H7 (cell line): ENCODE measurements at places on chromosomes 4 and X. TPM values are rescaled to one million over a fixed set of nuclear protein-coding genes. Genes with fewer than 3 reads are reported as not detected.

- DNase-seq, result no peak
These were observed 91.8 kb downstream of the PDE5A start for GRCh38 chr4:119536572-119537528.

GRCh38 chr4:98341309-98341708, 80.1 kb downstream of the RAP1GDS1 start:
- DNase-seq, result no peak

DNA sequence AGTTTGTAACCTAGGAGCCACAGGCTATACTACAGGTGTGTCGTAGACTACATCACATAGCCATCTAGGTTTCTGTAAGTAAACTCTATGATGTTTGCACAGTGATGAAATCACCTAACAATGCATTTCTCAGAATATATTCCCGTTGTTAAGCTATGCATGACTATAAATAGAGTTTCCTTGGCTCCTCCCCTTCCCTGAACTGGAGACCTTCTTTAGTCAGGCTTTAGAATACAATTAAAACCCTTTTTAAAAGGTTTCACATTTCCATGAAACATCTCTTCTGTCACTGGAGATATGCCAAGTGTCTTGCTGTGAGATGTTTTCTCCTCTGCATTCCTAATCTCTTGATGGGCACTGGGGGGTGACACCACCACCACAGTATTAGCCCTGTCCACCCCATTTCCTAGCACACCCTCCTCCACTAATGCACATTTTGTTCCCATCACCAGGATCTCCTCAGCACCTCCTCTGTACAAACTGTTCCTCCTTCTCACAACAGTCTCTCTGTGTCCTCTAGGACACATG, 334.6 kb upstream of the CPEB2 start:
- DNase-seq, result no peak

- DNase-seq, result no peak
These were observed 173.3 kb downstream of the MID1IP1 start for GRCh38 chrX:38974542-38974941.

GRCh38 chrX:45198706-45199105, 2.0 kb downstream of the DIPK2B start:
- no peak for DNase-seq

GRCh38 chrX:3450881-3451570, 104.6 kb upstream of the MXRA5 start:
- no peak for DNase-seq

- no peak for DNase-seq
These were observed 361 bp downstream of the QDPR start for GRCh38 chr4:17511509-17511949.

- DNase-seq, result peak; percentile 74
These were observed 2.0 kb downstream of the DOK7 start for GRCh38 chr4:3464911-3465697.

DNA sequence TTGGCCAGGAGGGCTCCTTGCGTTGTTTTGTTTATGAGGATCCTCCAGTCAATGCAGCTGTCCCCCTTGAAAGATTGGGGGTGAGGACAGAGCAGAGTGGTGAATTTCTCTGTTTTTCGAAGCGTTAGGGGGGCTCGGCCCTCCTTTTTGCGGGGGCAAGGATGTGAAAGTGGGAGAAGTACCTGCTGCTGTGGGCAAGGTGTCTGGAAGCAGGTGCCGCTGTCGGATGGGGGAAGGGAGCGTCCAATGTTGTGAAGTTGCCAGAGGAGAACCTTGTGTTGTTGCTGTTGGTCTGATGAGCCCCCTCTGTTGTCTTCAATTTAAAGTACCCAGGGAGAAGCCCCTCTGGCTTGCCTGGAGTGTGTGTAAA, 613 bp downstream of the GLRB start:
- DNase-seq, result peak; percentile 32

DNA sequence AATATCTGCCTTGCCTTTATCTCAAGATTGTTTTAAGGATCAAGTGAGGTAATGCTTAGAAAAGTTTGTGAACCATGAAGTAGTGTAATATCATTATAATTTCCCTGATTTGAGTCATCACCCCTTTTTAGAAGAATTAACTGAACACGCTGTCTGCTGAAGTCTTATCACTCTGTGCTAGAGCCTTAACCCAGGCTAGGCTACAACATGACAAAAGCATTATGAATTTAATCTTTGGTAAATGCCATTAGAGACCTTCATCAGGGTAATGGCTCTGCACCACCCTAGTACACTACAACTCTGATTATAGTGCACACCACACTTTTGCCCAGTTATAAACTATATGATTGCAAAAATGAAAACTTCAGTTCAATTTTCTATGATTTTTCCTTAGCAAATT, 118.3 kb downstream of the ADGRL3 start:
- no peak for DNase-seq

DNA sequence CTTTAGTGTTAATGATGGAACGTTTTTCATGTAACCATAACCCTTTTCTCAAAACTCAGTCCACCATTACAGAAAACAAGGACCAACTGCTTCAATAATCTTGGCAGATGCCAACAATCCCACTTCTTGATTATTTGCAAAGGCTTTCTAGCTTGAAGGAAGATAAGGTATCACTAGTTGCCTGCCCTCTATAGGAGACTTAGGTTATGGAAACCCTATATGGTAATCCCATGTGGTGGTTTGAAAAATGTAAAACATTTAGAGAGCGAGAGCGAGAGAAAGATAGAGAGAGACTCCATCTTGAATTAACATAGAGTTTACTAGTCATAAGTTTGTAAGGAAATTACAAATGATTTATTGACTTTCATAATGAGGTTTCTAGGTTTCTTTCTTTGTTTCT, 1627.5 kb upstream of the TENM3 start:
- no peak for DNase-seq

DNA sequence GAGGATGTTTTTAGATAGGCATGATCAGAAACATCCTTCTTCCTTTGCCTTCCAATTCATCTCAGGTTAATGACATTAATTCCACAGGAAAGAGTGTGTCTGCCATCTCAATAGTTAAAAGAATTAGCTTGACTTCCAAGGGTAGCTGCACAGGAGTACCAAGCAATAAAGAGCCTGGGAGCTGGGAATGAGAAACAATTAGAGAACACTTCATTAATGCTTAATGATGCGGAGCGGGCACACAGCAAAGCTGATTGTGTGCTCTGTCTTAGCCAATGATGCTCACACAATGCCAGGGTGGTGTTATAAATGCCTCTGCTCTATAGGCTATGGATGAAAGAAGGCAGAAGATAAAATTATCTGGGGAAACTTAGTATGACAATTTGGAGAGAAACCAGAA, 1052.5 kb upstream of the LCORL start:
- no peak for DNase-seq

GRCh38 chr4:105236916-105237311, 90.2 kb downstream of the TET2 start:
- DNase-seq, result no peak

- no peak for DNase-seq
These were observed 111.8 kb upstream of the STIM2 start for GRCh38 chr4:26748811-26749210.

DNA sequence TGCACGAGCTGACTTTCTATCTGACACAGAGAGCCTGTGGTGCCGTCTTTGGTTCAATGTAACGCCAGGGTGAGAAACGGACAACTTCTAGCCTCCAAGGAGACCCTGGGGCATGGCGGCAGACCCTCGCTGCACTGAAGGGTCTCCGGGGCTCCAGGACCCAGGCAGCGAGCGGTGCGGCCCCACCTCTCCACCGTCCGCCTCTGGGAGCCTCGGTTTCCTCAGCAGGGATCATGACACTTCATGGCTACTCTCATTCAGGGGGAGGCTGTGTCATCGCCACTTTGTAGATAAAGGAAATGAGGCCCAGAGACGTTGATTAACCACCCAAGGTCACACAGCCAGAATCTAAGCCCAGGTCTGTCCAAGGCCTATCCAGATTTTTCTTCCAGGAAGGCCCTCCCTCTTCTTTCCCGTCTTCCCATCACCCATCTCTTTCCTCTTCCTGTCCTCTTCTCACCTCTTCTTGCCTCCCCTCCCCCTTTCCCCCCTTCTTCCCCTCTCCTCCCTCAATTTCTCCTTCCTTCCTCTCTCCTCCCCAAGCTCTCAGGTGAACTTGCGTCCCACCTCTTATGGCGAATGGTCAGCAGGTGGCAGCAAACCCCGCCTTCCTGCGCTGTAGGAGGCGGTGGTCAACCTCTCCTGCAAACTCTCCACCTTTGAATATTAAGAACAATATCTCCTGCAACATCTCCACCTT, 69.3 kb upstream of the HMX1 start:
- peak; percentile 52 for DNase-seq

DNA sequence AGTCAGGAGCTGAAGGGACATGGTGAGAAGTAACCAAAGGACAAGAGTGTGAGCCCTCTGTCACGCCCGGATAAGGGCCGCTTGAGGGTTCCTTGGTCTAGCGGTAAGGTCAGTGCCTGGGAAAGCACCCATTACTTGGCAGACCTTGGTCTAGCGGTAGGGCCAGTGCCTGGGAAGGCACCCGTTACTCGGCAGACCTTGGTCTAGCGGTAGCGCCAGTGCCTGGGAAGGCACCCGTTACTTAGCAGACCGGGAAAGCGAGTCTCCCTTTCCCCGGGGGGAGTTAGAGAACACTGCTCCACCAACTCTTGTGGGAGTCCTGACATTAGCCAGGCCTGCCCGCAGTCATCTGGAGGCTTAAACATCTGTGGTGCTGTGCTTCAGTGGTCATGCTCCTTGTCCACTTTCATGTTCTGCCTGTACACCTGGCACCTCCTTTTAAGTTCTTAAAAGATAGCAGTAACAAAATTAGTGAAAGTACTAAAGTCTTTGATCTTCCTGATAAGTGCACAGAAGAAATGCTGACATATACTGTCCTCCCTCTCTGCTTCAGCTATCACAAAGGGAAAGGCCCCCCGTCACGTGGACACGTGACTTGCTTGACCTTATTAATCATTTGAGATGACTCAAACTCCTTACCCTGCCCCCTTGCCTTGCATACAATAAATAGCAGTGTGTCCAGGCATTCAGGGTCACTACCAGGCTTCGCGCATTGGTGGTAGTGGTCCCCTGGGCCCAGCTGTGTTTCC, 9.3 kb upstream of the SEC24B start:
- DNase-seq, result no peak

DNA sequence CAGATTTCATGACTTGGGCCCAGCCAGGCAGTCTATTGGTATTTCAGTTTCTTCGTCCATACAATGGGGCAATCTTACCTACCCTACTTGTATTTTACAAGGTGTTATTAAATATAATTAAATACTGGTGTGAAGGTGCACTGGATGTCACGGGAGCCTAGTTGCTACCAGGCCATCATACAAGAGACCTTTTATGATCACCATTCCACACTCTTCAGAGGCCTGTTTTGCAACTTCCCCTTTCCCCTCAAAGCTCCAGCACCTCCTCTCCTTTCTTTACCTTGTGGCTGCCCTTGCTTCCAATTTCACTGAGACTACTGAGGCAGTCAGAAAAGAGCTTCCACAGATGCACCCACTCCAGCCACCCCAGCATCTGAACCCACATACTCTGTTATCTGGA, 93.8 kb upstream of the HELT start:
- DNase-seq, result no peak

DNA sequence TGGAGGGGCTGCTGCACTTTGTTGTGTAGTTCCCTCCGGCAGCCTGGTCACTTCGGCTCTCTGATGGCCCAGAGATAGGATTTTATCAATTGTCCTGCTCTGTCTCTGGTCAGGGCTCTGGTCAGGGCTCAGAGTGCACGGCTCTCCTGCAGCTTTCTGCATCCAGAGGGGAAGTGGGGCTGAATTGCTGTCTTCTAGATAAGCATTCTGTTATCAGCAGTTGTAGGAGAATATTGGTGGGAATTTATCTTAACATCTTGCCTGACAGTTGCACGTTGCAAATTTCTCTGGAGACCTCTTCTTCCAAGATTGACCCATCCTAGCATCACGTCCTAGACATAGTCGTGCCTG, 62.8 kb downstream of the FAM193A start:
- DNase-seq, result no peak

DNA sequence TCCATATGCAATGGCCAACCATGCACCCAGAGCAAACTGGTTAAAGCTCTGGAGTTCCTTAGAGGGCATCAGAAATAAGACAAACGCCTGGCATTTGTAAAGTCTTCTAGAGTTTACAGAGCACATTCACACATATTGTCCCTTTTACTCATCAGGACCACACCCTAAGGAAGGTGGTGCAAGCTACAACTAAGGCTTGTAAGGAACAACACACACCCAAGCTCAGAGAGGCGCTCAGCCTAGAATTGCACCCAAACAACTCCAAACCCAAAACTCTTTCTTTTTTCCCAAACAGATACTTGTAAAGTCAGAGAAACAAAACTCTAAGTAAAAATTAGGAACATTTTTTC, 46.1 kb downstream of the SMPX start:
- no peak for DNase-seq

GRCh38 chrX:150348365-150348764, 14.8 kb upstream of the MAMLD1 start:
- DNase-seq, result peak; percentile 84

DNA sequence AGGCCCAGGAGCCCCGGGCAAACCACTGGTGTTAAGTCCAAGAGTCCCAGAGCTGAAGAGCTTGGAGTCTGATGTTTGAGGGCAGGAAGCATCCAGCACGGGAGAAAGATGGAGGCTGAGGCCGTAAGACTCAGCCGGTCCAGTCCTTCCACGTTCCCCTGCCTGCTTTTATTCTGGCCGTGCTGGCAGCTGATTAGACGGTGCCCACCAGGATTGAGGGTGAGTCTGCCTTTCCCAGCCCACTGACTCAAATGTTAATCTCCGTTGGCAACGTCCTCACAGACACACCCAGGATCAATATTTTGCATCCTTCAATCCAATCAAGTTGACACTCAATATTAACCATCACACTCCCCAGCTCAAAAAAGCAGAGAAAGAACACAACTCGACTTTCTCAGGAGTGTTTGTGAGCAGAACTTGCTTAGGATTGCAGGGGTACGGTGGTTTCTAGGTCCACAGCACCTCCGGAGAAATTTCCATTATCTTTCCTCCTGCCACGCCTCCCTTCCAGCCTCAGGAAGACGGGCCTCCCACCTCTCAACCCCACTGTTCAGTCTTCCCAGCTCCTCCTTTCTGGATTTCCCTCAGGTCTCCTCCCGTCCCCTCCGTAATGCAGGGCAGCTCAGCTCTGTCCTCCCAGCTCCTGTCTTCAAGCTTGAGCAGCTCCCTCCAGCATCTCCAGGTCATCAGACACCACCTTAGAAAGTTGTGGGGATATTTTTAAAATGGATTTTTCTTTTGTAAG, 13.3 kb upstream of the TMEM271 start:
- peak; percentile 27 for DNase-seq

DNA sequence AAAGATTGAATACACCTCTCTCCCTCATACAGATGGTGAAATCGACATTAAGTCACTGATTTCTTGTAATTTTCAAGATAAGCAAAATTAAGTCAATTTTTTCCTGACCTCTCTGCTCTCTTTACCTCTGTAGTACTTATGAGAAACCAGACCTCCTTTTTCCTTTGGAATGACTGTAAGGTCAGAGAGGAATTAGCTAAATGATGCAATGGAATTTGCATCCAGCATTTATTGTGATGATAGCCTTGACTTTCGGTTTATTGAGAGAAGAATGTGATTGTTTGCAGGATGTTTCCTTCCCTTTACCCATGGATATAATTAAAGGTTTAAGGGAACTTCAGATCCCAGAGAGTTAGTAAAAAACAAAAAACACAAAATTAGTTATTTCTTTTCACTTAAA, 22.4 kb downstream of the STK26 start:
- no peak for DNase-seq

MAGEC2 gene
- not detected in 2 replicates for total RNA-seq

ADAM29 gene
- total RNA-seq, result 0.18 TPM in 1 of 2 replicates, not detected in the other

ADH1A gene
- not detected in 2 replicates for total RNA-seq

MTMR8 gene
- total RNA-seq, result 3.2 and 5.1 TPM in 2 replicates

PCDH7 gene
- 3.7 and 8.2 TPM in 2 replicates for total RNA-seq

NDP gene
- total RNA-seq, result not detected in 2 replicates

ATOH1 gene
- 0.55 and 0.59 TPM in 2 replicates for total RNA-seq

RAPGEF2 gene
- total RNA-seq, result 33.2 and 46.7 TPM in 2 replicates

GUCY1A1 gene
- 0.10 TPM in 1 of 2 replicates, not detected in the other for total RNA-seq

HTN1 gene
- total RNA-seq, result not detected in 2 replicates

IL13RA1 gene
- 15.1 and 16.6 TPM in 2 replicates for total RNA-seq
